NCI-H1436 (cell line): ENCODE measurements at places on chromosomes 7 and 10.

- no peak for DNase-seq
These were observed 168.3 kb upstream of the SP8 start for GRCh38 chr7:20954711-20955619.

DNA sequence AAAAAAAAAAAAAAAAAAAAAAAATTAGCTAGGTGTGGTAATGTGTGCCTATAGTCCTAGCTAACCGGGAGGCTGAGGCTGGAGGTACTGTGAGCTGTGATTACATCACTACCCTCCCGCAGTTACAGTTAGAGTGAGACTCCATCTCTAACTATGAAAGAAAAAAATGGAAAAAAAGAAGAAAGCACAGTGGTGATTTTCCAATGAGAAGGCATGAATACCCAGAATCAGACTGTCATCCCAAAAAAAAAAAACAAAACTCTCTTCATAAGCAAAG, 269.9 kb upstream of the MKLN1 start:
- no peak for DNase-seq

DNA sequence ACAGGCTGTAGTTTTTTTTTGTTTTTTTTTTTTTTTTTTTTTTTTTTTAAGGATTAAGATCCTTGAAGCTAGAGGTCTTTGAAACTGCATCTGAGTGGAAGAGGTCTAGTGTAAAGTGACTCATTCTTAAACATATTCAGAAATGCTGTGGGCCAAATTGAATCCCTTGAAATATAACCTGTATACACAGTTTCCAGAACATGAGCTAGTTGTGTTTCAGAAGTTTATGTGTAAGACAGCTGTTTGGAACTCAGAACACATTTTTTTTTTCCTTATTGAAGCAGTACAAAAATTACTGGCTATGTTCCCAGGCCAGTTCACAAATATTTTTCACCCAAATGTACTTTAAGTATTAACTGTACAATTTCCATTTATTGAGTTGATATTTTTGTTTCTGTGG, 67.9 kb downstream of the PPP1R9A start:
- DNase-seq = no peak

DNA sequence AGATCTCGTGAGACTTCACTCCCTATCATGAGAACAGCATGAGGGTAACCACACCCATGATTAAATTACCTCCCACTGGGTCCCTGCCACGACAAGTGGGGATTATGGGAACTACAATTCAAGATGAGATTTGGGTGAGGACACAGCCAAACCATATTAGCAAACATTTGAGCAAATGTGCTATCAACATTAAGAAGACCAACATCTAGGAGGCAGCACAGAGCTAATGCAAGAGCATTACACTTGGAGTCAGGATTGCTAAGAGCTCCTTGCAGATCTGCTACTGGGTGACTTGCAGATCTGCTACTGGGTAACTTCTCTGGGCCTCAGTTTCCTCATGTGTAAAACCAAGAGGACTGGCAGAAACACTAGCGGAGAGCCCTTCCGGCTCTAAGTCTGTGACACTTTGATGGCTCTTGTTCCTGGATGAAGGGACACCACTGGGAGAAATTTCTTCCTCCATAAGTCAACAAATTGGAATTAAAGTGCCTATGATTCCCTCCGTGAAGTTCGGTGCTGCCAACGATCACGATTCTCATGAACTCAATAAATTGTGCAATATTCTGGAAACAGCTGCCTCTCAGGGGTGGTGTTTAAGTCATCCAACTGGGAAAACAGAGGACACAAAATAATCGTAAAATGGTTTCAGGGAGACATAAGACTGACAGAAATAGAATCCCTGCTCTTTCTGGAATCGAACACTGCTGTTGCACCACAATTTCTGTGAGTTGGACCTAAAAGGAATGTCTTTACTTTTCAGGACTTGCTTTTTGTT, 115.8 kb upstream of the ITGB1 start:
- no peak for DNase-seq

DNA sequence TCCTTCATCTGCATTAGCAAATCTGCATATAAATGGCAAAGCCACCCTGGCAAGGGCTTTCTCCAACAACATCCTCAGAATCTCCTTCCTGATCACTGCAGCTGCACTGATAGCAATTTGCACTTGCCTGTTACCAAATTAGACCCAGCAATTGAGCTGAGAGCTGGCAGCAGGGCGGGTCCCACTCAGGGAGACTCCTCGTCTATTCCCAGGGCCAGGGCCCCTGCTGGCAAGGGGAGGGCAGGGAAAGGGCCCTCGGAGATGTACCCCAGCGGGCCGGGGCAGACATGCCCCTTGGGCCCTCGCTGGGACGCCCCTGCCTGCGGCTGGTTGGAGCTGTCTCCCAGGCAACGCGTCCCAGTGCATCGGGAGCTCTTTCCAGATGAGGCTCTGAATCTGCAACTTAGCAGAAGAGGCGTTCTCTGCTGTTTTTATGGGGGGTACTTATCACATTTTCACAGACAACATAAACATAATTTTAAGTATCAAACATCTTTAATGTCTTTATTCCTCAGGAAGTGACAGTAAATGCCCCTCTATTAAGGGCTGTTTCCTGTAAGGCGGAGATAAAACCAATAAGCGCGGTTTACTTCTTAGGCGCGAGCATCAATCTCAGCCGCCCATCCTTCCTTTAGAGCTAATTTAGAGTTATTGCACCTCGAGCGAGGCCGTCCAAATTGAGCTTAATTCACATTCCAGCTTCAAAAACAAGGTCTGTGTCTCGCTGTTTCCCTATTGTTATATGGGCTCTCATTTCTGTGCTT, 249.0 kb upstream of the PPP2R2D start:
- peak; percentile 16 for DNase-seq

GRCh38 chr10:61905837-61906561, 4.5 kb downstream of the ARID5B start:
- peak; percentile 78 for DNase-seq

DNA sequence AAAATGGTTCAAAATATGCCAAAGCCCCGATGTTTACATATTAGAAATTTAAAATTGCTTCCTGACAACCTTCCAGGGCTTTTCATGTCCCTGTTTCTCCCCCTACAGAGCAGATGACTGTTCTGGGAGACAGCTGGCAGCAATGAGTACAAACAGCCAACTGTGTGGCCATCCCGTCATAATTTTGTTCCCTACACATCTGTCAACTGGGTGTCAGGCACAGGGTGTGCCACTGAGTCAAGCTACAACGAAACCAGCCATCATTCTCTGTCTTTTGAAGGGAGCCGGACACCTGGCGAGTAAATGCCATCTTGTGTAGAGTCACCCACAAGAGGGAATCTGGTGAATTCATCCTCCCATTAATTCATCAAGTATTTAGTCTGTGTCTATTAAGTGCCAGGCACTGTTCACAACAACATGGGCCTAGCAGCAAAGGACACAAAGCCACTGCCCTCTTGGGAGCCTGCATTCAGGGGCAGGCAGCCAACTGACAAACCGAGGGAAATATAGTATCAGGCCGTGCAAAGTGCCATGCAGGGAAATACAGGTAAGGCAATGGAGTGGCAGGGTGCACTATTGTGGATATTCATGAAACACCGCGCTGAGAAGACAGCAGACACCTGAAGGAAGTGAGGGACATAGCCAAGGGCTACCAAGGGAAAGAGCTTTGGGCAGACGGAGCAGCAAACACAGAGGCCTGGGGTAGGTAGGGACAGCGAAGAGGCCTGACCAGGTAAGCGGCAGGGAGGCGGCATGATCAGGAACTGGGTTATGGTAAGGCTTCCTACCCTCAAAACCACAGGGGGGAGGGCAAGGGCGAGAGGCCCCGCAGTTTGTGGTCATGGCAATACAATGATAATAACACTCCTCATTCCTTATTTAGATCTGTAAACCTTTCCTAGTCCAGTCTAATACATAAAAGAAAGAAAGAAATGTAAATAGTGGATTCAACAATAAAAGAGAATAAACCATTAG, 213.6 kb downstream of the FAM107B start:
- DNase-seq = no peak

DNA sequence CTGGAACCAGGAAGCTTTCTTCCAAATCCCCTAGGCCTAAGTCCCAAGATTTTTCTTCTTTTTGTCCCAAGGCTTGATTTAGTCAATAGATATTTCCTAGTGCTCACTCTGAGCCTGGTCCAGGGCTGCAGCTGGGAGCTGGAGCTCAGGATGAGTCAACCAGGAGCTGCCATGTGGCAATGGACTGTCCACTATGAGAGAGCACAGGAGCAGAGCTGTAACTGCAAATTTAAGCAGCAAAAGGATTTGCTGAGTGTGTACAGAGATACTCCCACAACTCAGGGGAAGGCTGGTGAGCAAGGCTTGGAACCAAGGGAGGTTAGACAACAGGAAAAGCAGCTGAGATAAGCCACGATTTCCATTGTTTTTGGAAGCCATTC, 92.1 kb upstream of the CXCL12 start:
- no peak for DNase-seq
